PC-3 (cell line): ENCODE measurements at places on chromosomes 7 and 10. TPM values are rescaled to one million over a fixed set of nuclear protein-coding genes. Genes with fewer than 3 reads are reported as not detected.

The PNLIPRP1 gene
- not detected in 2 replicates for total RNA-seq

The TUBAL3 gene
- total RNA-seq = not detected in 2 replicates

GRCh38 chr10:45463244-45464116 is 89.5 kb downstream of the ALOX5 start:
- no peaks in the 10 kb centered on the region for H3K4me1 ChIP-seq
- H3K27ac ChIP-seq = no peak overlapping the region
- no peak for DNase-seq
- H3K36me3 ChIP-seq = no peaks in the 10 kb centered on the region
- H3K27me3 ChIP-seq = no peaks in the 10 kb centered on the region
- H3K4me3 ChIP-seq = no peak overlapping the region

DNA sequence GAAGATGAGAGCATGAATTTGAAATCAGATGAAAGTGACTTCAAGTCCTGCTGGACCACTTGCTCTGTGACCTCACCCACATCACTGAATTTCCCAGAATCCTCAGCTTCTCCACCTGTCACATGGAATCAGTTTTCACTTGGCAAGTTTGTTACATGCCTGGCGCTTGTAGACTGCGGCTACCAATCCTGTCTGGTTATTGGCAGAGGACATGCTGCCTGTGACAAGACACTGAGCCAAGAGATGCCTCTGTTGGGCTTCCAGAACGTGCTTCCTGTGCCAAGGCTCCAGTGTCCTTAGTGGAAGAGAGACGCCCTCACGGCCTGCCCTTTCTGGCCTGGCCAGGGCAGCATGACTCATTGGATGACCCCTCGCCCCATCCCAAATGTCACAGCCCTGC is 4.4 kb upstream of the MYL10 start:
- H3K4me1 ChIP-seq = peaks cover 27% of the 10 kb centered on the region
- DNase-seq = no peak
- no peak overlapping the region for H3K4me3 ChIP-seq
- H3K27me3 ChIP-seq = no peaks in the 10 kb centered on the region
- no peak overlapping the region for H3K27ac ChIP-seq
- H3K36me3 ChIP-seq = no peaks in the 10 kb centered on the region

- DNase-seq = no peak
- peaks cover 4% of the 10 kb centered on the region; the same call in 1 of the 2 replicates for H3K4me1 ChIP-seq
- no peaks in the 10 kb centered on the region for H3K27me3 ChIP-seq
- H3K36me3 ChIP-seq = no peaks in the 10 kb centered on the region
Measured at GRCh38 chr7:103857435-103857834, 132.0 kb downstream of the RELN start.
